ENCODE measurements at places on chromosomes 1 and 21. TPM values are rescaled to one million over a fixed set of nuclear protein-coding genes. Genes with fewer than 3 reads are reported as not detected.

DNA sequence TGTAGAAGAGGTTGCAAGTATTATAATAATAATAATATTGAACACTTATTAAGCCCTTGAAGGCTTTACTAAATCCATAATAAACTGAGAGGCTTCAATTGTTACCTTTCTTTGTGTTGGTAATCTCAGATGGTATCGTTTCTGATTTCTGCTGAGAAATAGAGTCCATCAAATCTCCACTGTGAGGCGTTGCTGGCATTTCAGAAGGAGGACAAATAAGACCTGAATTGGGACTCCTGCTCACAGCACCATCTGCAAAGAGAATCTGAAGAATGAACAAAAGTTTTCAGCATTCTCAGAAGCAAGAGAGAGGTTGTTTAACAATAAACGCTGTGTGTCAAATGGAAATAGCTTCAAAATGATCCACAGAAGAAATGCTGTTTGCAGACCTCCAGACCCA, 93.7 kb downstream of the WDR3 start:
- peak; percentile 1 for DNase-seq

- no peak for DNase-seq
Observed at GRCh38 chr21:42400525-42400924, 3.2 kb upstream of the UBASH3A start.

GRCh38 chr1:204583909-204584632, 67.9 kb downstream of the MDM4 start:
- DNase-seq, result peak; percentile 77

TP73 gene
- 2.4 TPM for total RNA-seq

- DNase-seq, result no peak
Observed at GRCh38 chr1:67261680-67262079, 46.0 kb upstream of the IL12RB2 start.

DNA sequence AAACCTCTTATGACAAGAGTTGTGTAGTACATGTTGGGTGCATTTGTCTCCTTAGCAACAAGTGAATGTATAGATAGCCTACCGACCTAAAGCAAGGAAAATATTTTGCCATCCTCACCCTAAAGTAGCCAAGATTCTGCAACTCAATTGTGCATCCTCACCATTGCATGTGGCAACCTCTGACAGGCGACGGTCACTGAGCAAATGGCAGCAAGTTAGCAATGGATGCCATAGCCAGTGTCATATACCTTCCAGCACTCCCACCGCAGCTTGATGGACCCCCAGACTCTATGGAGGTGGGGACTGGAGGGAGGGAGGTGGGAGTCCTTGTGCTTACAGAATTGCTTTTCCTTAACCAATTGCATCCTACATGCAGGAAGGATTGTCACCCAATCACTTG, 17.0 kb downstream of the PROX1 start:
- DNase-seq, result no peak

ADCY10 gene
- not detected for total RNA-seq

TMEM125 gene
- not detected for total RNA-seq

DNA sequence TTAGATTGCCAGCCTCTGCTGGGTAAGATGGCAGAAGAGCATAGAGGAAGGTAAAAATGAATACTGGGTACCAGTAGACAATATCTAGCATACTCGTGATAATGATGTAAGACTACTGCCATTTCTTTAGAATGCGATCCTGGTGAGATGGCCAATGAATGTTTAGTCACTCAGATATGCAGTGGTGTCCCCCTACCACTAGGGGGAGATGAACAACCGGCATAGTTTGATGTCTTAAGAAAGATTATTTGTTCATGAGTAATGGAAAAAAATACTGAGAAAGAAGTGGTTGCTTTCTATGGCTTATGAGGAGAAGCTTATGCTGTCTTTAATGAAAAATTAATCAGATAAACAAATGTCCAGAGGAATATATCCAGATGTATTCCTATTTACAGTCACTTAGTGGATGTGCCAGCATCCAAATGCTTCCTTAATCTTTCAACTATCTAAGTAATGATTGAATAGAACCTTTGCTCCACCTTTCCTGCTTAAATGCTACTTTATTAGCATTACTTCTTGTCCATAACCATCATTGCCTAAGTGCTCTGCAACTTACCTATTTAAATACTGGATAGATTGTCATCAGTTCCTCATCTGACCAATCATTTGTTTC, 256.6 kb downstream of the ST6GALNAC3 start:
- peak; percentile 64 for DNase-seq

All from G401 (cell line).